ENCODE measurements at places on chromosomes 2 and 18. TPM values are rescaled to one million over a fixed set of nuclear protein-coding genes. Genes with fewer than 3 reads are reported as not detected.

- DNase-seq = no peak
These were observed 125.5 kb upstream of the NETO1 start for GRCh38 chr18:72993250-72993649.

DNA sequence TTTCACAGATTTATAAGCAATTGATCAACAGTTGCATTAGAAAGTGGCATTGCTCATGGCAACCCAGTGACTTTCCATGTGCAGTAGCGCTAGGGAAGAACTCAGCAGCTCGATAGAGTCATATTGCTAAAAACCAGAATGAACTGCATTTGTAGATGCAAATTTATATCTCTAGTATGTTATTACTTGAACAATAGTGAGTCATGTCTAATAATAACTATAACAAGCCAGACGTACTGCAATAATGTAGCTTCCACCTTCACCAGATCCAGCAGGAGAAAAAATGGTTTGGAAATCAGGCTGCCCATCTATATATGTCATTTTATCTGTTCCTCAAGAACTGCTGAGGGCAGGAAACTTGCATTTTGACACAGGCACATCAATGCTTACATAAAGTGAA, 66.5 kb upstream of the FIGN start:
- no peak for DNase-seq

- DNase-seq = no peak
These were observed 44.7 kb downstream of the MC5R start for GRCh38 chr18:13868501-13869271.

DNA sequence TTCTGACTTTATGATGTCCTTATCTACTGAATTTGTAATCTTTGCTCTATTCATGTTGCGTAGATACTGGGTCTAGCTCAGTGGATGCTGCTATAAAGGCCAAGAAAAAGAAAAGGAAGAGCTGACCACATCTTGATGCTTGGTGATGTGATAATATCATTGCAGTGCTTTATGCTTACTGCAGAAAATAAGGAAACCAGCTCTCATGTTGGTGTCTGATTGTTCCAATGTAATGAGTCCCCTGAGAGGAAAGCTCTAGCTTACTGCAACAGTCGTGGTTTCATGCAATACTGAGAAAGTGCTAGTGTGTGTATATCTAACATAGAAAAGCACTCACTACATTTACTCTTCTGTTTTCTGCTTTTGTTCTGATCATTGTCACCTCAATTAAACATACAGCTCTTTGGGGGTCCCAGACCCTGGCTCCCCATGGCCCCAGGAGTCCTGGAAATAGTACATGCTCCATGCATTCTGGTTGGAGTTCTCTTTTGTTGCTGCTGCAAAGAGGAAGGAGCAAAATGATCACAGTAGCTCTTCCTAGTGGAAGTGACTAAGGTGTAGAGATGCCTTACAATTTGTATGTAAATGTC, 338.8 kb downstream of the CYRIA start:
- no peak for DNase-seq

Gene TSPYL6
- not detected for total RNA-seq

- no peak for DNase-seq
These were observed 6.2 kb downstream of the CXCR4 start for GRCh38 chr2:136111711-136112110.

Measured in IMR-90 (cell line).